ENCODE measurements at places on chromosomes 4 and X.

DNA sequence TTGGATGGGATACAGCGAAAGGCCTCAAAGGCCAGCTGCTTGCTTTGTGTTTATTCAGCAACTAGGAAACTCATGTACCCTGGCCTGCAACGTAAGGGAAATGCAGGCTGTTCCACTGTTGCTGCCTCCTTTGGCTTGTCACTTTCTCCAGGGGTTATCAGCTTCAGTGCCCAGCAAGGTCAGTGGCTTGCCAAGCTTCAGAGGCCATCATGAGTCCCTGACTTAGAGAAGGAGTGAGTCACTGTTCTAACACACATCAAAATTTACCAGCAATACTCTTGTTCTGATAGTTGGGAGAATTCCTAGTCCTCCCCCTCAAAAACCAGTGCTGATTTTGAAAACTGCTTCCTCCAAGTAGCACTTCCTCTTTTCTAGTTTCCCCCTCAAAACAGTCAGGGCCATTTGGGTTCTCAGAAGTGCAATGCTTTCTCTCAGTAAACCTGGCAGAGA, 250.8 kb downstream of the ARHGAP24 start:
- no peak for DNase-seq

GRCh38 chr4:62133101-62133897, 933.2 kb downstream of the ADGRL3 start:
- DNase-seq, result no peak

GRCh38 chr4:8355864-8356565, 84.5 kb downstream of the ACOX3 start:
- no peak for DNase-seq

DNA sequence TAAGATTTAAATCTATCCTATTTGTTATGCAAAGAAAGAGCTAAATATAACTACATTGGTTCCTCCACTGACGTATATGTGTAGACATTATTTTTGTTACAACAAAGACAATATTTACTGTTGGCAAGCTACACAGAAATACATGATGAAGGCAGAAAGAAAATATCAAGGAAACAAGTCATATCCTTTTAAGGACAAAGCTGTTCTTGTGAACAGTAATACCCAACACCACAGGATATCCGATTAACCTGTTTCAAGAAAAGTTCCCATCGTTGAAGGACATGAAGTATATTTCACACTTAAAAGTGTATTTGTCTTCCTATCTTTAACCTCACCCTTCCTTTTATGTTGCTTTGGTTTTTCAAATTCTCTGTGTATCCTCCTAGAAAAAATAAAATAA, 235.8 kb upstream of the AADAT start:
- DNase-seq, result no peak

DNA sequence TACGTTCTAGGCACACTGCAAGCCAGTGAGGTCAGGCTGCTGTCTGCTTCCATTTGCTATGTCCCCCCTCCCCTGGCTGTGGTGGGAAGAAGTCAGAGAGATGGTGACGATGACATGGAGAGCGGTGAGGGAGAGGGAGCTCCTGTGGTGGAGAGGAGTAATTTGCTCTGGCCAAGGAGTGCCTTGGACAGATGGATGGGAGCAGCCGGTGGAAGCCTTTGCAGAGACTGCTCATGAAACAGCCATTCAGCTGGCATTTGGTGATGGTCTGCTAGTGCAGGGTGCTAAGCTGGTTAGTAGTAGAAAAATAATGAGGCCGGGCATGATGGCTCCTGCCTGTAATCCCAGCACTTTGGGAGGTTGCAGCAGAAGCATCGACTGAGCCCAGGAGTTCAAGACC, 124.1 kb downstream of the FHDC1 start:
- DNase-seq, result no peak

All from CD4-positive, alpha-beta T cell treated with Interleukin-2 at 100 ng/mL for 4 hours (primary cell).